ENCODE measurements at places on chromosomes 5 and 9. TPM values are rescaled to one million over a fixed set of nuclear protein-coding genes. Genes with fewer than 3 reads are reported as not detected.

The PNPLA7 gene
- 25.8 TPM for total RNA-seq

The ARID3C gene
- 0.78 TPM for total RNA-seq

DNA sequence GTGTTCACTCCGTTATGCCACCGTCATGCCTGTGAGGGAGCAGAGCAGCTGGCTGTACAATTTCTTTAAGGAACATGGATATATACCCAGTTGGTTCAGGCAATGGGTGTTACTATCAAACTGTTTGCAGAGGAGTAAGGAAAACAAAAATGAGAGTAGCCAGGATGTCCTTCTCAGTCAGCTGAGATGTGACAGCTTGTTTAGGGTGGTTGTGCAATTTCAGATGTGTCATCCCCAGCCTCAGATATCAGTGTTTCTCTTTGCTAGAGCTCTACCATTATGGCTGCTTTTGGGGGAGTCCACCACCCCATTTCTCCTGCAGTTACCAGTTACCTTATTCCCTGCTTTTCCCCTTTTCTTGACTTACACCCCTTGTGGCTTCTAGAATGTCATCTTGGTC, 135.2 kb upstream of the SLC24A2 start:
- no peak for DNase-seq

GRCh38 chr9:93829271-93830011, 125.7 kb downstream of the BARX1 start:
- DNase-seq = no peak

The SLC6A19 gene
- not detected for total RNA-seq

The FAM81B gene
- not detected for total RNA-seq

GRCh38 chr9:2427120-2427891, 194.3 kb upstream of the VLDLR start:
- no peak for DNase-seq

The SHISAL2B gene
- total RNA-seq = not detected

DNA sequence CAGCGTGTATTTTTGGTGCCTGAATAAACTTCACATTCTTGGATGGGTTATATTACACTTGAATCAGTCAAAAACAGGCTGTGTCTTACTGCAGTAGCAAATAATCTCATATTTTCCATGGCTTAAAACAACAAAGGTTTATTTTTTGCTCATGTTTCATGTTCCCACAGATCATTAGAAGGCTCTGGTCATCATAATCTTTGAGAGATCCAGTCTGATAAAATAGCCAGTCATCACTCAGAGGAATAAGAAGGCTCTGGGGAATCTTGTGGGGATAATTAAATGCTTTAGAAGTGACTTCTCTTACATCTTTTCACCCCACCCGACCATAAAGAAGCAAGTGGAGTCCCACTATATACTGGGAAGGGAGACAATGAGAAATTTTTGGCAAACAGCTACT, 417.7 kb downstream of the PSAT1 start:
- no peak for DNase-seq

DNA sequence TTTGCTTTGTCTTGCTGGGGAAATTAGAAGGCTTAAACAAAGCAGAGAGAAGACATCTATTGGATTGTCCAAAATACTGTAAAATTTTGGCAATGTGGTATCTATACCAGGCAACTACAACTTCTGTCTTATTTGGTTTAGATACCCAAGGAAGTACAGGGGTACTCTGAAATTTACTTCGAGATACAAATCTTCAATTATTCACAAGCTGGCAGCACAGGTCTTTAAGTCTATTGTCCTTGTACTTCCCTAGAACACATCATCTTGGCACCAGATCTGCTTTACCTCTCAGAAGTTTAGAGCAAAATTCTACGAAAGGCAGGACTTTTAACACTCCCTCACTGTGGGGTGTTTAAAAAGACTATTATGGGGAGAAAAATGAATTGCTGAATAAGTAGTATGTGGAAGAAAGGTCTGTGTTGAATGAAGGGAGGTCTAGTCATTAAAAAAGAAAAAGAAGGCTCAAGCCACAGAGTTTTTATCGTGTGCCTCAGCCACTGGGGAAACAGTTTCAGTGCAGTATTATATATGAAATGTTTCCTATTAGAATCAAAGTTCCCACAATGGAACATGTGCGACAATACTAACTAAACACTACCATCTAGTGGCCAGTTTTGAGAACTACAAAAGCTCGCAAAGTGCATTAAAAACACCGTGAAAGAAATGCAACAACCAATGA, 93.7 kb downstream of the PDE4D start:
- DNase-seq = no peak

The CNTFR gene
- 62.5 TPM for total RNA-seq

DNA sequence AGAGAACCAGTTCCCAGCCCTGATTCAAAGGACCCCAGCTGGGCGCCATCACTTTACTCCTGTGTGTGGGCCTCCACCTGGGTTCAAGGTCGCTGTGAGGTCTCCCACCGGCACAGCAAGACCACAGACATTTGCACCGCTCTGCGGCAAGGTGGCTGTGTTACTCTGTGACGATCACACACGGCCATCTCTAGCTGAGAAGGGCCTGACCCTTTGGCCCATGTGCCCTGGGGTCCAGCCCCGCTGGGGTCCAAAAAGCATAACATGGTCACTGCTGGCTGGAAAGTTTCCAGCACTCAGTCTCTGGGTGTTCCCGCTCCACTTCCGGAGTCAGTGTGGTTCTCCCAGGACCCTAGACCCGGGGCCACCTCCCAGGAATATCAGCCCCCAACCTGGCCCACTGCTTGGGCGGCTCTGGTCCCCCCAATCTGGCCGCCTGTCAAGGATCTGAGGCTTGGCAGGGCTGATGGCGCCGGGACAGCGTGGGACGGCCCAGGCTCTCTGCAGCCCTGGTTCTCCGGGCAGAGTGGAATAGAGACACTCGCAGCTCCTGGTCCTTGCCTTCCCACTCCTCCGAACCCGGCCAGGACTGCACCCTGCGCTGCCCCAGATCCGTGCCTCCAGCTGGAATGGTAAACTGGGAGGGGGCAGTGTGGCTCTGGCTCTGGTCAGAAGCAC, 3.9 kb upstream of the LMX1B start:
- no peak for DNase-seq

The EIF4E1B gene
- total RNA-seq = 19.6 TPM

GRCh38 chr9:37876376-37876775, 27.6 kb downstream of the SLC25A51 start:
- DNase-seq = no peak

The SLC25A2 gene
- total RNA-seq = not detected

The SLC6A18 gene
- total RNA-seq = not detected

The FBP2 gene
- not detected for total RNA-seq

The MARCOL gene
- not detected for total RNA-seq

DNA sequence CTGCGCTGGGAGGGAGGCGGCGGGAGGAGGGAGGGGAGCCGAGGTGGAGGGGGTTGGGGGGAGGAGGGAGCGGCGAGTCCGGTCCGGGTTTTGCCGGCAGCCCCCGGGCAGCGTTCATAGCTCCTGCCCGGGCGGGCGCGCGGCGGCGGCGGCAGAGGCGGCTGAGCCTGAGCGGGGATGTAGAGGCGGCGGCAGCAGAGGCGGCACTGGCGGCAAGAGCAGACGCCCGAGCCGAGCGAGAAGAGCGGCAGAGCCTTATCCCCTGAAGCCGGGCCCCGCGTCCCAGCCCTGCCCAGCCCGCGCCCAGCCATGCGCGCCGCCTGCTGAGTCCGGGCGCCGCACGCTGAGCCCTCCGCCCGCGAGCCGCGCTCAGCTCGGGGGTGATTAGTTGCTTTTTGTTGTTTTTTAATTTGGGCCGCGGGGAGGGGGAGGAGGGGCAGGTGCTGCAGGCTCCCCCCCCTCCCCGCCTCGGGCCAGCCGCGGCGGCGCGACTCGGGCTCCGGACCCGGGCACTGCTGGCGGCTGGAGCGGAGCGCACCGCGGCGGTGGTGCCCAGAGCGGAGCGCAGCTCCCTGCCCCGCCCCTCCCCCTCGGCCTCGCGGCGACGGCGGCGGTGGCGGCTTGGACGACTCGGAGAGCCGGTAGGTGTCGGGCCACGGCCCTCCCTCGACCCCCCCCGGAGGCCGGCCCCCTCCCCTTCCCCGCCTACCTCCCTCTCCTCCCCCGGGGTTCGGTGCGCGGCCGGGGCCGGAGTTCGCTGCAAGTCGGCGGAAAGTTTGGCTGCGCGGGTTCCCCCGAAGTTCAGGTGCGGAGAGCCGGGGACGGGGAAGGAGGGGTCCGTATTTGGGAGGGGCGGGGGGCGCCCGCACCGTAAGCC, at the start of gene CXXC5:
TSS of gene CXXC5 (plus strand) at position 145 of the 877 bp plus-strand sequence. CDS start 32,175 bp downstream, outside the sequence.
- peak; percentile 86 for DNase-seq

DNA sequence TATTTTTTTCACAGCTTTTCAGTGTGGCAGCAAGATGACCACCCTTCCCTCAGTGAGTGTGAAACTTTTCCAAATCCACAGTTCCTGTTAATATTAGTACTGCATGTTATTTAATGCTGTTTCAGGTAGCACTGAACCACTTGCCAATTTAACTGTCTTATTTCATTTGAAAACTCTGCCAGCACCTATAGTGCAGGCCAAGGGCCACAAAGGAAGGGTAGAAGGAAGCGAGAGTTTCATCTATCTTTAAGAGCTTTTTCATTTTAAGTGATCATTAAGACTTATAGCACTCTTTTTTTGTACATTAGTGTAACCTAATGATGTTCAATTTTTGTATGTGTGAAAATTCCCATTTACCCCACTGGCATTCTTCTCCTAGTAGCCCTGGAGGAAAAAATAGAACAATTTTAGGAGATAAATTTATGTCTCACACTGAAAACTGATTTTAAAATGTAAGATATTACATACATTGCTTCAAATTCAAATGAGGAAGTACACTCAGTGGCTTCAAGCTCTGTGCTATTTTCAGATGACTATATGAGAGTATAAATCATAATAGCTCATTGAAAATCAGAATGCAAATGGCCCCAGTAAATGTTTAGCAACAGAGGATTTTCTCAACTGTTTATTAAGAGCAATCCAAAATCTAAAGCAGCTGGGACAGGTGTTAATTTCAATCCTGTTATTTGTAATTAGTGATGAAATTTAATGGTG, 820.5 kb downstream of the PTPRD start:
- DNase-seq = no peak

The PCDHGA10 gene
- total RNA-seq = 7.9 TPM
